ENCODE measurements at places on chromosomes 1 and 21.

DNA sequence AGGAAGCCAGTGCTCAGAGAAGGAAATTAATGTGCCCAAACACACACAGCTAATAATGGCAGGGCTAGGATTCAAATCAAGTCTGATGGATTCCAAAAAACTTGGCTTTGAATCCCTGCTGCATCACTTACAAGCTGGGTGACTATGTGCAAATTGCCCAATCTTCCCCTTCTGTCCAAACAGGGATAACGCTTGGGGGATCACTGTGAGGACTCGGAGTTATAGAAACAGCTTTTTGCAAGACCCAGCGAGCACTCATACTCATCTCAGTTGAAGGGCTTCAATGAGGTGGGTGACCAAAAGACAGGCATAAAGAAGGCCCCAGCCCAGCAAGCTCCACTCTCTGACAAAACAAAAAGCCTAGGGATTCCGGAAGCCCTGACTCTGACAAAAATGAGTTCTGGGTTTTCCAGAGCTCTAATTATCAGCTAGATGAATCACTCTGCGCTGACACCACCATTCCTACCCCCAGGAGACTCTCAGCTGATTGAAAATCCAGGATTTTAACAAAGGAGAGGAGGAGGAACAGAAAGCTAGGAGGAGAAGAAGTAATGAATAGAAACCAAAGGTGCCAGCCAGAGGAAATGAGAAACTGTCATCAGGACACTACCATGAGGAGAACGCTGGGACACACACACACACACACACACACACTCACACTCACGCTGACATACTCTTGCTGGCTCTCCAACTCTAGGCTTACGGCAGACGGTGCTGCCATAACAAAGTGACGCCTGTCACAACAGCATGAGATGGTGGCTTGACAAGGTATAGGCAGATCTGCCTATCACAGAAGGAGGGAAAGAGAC, 1.6 kb upstream of the STK40 start:
- DNase-seq, result no peak

DNA sequence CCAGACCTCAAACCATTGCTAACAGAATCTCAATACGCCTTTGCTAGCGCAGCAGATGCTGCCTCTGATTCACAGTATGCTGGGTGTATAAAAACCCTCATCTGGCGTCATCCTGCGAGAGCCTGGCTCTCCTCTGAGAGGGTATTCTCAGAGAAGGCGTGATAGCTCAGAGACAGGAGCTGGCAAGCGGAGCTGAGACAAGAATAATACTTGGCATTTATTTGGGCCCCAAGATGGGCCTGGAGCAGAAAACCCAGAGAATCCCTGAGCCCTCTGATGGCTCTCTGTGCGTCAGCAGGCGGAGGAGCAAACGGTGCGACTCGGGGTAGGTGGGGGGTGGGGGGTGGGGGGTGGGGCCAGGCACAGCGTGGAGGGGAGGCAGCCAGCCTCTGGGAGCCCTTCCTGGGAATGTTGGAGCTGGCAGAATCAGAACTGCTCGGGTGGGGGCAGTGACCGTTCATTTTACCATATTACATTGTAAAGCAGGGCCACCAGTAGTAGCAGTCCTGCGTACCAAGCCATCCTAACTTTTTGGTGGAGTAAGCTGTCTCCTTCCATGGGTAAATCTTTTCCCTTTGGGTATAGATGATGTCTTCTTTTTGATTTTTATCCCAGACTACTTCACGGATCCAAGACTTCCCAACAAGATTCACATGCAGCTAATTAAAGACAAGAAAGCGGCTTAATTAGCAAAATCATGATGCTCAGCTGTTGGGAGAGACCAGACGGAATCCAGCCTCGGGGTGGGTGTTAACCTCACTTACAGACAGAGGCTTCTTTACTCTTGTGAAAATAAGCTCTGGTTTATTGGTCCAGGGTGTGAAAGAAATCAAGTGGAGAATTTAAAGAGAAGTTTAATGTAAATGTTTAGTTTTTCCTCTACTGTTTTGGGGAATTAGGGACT, 7.1 kb downstream of the RIIAD1 start:
- no peak for DNase-seq

DNA sequence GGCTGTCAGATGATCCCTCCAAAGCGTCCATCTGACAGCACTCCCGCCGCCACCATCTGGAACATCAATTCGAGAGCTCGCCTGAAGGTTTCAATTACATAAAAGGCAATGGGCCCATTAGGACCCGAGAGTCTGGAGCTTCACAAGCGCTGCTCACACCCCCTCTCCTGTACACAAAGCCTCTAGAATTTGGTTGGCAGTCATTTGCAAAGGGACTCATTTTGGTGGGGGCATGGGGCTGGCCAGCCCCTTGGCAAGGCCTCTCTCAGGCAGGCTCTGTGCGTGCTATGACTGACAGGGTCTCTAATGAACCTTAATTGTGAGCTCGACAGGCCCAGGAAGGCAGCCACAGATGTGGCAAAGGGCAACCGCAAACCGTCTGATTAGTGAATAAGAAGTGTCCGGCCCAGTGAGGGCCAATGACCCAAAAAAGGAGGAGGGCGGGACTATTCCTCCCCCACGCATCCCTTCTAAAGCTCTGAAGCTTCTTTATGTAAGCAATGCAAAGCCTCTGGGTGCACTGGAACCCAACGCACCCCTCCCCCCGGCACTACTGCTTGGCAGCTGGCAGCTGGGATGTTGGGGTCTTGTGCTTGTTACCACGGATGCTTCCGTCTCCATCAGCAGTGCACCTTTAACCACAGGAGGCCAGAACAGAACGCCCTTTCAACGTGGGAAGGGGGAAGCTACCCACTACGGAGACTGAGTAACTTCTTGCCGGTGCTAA, 79.4 kb downstream of the CAPZB start:
- DNase-seq, result no peak

DNA sequence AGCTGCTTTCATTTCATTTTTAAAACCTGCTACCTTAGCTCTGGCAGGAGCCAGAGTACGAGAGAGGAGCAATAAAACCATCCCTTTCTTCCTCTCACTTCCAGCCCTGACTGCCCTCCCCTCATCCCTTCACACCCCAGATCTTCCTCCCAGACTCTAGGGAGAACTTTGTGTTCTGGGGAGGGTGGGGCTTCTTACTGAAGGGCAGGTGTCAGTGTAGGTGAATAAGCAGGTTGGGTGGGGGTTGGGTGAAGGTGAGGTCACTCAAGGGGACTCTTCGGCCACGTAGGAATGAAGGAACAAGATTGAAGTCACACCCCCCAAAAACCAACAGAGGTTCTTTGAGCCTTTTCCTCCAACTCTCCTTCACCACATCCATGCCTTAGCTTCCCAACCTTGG, 88.9 kb downstream of the CD58 start:
- no peak for DNase-seq

- no peak for DNase-seq
Measured at GRCh38 chr1:81439046-81439823, 361.5 kb upstream of the ADGRL2 start.

DNA sequence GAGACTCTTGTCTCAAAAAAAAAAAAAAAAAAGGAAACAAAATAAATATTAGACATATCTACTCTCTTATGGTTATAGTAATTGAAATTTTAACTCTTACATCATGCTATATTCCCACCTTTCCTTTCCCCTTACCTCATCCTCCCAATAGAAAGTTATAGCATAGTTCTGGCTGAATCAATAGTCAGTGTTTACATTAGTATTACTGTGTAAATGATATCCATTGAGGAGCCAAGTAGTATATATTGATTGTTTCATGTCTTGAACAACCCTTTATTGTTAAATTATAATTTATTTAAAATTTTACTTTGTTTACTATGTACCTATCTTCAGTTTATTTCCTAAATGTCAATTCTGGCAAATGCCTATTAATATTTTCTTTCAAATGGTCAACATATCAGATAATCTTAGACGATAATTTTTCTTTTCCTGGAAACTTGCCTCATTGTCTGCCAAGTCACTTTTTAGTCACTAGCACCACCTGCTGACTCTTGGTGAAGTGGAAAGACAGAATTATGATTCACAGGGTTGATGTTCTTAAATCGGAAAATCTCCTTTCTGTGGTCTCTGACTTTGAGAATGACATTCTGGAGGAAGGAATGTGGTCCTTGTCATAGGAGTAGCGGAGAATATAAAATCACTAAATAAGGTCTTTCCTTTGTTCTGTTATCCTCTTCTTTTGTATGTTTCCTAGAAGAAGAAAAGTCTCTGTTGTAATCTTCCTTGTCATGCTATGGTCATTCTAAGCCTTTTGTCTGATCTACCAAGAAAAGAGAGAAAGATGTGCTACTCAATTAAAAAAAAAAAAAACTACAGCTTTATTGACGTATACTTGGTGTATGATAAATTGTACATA, 8.6 kb downstream of the HJV start:
- DNase-seq, result no peak

GRCh38 chr1:6632588-6633514, 8.2 kb downstream of the THAP3 start:
- DNase-seq, result no peak

DNA sequence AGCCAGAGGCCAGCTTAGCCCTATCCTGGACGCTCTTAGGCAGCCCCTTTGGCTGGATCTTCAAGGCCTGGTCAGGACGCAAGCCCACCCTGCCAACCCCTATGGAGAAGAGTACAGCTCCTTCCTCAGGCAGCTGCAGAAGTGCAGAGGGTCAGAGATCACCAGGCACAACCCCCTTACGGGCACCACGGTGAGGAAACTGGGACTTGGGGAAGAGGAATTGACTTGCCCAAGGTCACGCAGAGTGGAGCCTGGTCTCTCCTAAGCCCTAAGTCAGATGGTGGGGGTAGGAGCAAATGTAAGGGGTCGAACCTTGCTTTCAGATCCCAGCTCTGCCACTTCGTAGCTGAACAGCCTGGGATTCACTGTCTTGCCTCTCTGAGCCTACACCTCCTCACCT, 3.7 kb downstream of the E2F2 start:
- DNase-seq, result no peak

GRCh38 chr1:98739762-98740161, 78.2 kb downstream of the SNX7 start:
- no peak for DNase-seq

- DNase-seq, result no peak
Measured at GRCh38 chr1:163367721-163368120, 46.0 kb downstream of the NUF2 start.

DNA sequence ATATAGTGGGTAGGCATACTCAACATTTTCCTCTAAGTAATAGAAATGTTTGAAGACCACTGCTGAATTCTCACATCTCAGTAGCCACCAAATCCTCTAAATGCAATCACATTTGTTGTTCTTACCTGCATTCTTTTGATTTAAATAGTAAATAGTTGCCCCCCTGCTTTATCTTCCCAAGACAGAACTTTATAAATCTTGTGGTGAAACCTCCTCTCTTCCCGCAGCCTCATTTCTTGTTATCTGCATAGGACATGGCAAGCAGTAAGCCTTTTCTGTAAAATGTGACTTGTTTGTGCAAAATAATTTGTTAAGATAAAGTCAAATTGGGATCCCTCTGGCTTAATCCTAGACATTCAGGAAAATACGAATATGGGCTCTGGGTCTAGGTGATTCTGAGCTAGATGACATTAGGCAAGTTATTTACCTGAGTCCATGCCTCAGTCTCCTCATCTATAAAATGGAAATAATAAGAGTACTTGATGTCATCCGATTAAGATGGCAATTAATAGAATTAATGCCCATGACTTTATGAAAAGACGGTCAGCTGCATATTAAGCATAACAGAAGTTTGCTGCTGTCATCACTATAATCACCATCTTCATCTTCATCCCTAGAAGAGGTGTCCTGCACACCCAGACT, 77.7 kb downstream of the LRRC8C start:
- DNase-seq, result no peak

DNA sequence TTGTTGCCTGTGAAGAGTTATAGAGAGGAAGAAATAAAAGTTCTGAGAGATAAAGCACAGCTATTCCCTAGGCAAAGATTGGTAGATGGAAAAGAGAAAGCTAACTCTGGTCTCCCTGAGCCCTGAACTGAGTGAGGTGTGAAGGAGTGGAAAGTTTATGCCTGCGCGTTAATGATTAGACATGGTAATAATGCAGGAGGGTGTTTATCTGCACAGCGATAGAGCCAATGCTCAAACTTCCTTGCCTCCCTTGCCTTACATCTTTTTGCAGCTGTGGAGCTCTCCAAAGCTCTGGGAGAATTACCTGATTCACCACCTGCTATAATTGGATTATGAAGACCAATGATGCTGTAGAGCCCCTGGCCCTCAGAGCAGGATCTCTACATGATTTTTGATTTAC, 32.8 kb upstream of the CHRM3 start:
- DNase-seq, result no peak

DNA sequence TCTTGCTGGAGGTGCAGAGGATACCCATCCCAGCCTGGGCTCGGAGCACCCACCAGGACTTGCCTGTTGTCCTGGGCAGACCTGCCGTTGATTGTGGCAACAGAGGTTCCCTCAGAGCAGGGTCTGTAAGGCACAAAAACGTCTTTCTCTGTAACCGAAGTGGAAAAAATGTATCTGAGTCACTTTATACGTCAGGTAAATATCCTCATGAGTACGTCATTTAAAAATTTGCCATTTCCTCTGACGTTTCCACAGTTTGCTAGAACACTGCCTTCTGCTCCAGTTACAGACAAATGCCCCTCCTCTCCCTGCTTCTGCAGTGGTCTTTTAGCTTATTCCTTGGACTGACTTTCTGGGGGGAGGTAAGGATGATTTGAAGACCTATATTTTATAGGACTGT, 326.8 kb downstream of the HHAT start:
- no peak for DNase-seq
